Renal cortical epithelial cell (primary cell): ENCODE measurements at places on chromosomes 12 and 14.

GRCh38 chr12:27387473-27387872 is 54.8 kb downstream of the BMAL2 start:
- DNase-seq: peak; percentile 51

GRCh38 chr14:51129130-51129529 is 34.2 kb upstream of the TRIM9 start:
- DNase-seq: no peak

DNA sequence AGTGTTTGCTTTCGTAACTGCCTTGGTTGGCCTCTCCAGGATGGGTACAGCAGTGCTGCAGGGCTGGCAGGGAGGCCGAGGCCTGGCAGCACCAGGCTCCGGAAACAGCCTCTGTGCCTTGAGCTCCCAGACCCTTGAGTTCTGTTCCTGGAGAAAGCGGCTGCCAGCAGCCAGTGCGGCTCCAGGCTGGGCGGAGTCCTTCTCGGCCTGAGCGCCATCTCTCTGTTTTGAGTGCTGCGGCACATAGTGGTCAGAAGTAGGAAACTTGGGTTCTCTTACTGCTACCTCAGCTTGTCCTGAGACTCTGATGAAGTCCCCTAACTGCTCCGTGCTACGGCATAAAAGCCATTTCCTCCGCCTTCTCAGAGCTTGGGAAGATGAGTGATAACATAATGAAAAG is 65.9 kb downstream of the KCNA1 start:
- DNase-seq: no peak

GRCh38 chr12:32332446-32332845 is 66.9 kb upstream of the FGD4 start:
- DNase-seq: peak; percentile 66

- DNase-seq: no peak
These were observed 976.7 kb upstream of the TMEM132C start for GRCh38 chr12:127290251-127290650.
